Vagina (tissue), 2 donors: ENCODE measurements at places on chromosomes 3 and 15.

DNA sequence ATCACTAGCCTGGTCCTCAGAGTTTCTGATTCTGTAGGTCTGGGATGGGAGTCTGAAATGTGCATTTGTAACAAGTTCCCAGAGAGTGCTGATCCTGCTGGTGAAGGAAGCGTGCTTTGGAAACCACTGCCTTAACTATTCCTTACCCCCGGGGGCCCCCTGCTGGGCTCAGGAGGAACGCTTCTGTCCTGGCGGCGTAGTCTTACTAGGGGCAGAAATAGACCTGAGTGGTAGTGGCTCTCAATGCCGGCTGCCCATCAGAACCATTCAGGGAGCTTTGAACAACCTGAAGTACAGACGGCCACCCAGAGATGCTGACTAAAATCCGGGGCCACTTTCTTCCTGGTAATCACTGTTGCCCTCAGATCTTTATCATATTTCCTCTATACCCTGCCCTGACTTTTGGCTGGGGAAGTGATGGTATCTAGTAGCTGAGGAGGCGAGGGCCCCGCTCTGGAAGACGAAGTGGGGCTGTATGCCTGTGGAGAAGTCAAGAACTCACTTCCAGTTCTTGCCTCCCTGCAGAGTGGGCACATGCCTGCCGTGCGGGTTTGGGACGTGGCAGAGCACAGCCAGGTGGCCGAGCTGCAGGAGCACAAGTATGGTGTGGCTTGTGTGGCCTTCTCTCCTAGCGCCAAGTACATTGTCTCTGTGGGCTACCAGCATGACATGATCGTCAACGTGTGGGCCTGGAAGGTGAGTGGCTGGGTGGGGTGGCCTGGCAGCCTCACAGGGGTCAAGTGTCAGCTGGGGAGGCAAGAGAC lies 16.3 kb upstream of the JMJD7 start:
- DNase-seq: no peak

- DNase-seq: no peak
These were observed 300.3 kb upstream of the CBLB start for GRCh38 chr3:106168962-106169750.

GRCh38 chr3:102092617-102093466 lies 243.5 kb downstream of the NFKBIZ start:
- no peak for DNase-seq

GRCh38 chr15:25407950-25408349 lies 30.9 kb downstream of the UBE3A start:
- DNase-seq: no peak

- no peak for DNase-seq
These were observed 23.5 kb upstream of the CLN6 start for GRCh38 chr15:68252925-68253534.

GRCh38 chr3:127820221-127820825 lies 2.0 kb downstream of the MGLL start:
- peak; percentile 31 for DNase-seq

DNA sequence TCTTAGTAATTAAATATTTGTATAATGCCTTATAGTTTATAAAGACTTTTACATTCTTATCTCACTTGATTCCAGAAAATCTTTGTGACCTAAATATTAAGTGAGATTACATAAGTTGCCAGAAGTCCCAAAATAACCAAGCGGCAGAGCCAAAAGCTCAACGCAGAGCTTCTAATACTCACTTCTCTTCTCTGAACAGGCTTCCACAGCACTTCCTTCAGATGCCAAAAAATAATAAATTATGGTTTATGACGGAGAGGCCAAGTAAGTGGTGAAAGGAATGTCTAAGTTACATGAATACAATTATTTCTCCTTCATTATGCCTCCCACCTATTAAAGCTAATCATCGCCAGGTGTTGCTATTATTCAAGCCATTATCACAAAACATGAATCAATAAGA lies 110.3 kb downstream of the GBE1 start:
- no peak for DNase-seq

DNA sequence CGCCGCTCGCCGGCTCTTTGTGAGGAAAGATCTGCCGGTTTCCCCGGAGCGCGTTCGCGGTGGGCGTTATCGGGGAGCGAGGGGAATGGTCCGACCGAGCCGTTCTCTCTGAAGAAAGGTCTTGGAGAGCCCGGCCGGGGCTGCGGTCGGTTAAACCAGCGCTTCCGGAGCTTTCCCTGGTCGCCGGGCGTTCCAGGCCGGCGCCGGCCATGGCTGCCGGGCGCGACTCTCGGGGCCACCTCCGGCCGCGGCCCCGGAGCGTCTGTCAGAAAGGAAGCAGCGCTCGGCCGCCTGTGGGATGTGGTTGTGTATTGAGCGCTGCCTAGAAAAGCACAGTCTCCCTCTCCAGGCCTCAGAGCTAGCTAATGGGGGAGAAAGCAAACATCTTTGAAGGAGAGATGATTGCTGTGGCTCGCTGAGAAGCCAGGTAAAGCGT lies 731 bp downstream of the FYTTD1 start:
- DNase-seq: no peak

DNA sequence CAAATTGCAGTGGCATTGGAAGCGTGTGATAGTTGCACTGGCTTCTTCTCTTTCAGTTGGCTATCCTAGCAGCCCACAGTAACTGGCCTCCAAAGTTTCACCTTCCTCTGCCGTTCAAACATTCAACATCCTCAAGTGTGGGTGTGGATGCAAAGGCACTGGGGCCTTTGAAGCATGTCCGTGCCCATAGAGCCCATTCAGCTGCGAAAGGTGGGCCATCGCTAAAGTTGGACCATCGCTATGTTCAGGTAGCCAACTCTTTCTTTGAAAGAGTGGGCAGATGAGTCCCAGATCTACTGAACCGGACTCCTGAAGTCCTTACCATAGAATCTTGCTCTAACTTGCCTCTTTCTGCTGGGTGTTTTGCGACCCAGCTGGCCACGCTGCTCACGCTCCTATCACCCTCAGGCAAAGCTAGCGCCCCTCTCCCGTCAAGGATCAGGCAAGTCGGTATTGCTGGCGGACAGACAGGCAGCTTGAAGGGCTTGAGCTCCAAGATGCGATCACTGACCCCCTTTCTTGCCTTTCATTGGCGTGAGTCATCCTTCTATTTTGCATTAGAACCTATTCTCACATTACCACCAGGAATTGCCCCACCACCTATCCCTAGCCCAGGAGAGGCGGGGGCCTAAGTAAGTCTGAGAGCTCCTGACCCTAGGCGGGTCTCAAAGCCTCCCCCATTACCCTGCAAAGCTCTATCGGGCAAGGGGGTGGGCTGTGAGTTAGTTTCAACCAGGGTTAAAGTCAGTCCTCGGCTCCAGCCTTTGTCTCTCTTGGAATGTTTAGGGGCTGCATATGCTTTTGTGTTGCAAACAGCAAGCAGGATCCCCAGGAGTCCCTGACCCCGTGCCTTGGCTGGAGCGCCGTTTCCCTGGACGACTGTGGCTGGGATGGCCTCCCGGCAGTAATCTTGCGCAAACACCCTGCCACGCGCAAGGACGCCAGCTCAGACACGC lies 28.7 kb downstream of the ZIC4 start:
- no peak for DNase-seq

DNA sequence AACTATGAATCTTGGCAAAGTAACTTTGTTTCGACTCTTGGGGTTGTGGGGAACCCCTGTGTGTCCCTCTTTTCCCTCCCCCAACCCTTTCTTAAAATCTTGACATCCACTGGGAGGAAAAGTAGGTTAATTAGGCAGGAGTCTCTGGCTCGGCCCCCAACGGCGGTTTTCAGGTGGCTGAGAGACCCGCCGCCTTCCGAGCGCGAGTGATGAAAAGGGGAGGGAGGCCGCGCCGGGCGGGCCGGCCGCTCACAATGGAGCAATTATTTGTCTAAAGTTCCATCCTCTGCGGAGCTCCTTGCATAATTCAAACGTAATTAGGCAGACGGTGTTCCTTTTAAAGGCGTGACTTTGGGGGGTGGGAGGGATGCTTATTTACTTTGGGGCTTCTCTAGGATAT lies 51.7 kb downstream of the ZIC4 start:
- no peak for DNase-seq
